ENCODE measurements at places on chromosomes 11 and 22.

GRCh38 chr11:72227316-72228228, 3.0 kb downstream of the INPPL1 start:
- no peak for DNase-seq

DNA sequence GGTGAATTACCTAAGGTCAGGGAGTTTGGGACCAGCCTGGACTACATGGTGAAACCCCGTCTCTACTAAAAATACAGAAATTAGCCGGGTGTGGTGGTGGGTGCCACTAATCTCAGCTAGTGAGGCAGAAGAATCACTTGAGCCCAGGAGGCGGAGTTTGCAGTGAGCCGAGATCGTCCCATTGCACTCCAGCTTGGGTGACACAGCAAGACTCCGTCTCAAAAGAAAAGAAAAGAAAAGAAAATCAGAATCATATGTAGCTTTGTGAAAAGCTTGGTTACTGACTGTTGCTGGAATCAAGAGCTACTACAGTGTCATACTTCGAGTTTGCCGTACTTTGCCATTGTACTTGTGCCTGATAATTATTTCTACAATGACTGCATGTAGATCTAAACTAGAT, 4.2 kb upstream of the TMEM135 start:
- DNase-seq, result no peak

DNA sequence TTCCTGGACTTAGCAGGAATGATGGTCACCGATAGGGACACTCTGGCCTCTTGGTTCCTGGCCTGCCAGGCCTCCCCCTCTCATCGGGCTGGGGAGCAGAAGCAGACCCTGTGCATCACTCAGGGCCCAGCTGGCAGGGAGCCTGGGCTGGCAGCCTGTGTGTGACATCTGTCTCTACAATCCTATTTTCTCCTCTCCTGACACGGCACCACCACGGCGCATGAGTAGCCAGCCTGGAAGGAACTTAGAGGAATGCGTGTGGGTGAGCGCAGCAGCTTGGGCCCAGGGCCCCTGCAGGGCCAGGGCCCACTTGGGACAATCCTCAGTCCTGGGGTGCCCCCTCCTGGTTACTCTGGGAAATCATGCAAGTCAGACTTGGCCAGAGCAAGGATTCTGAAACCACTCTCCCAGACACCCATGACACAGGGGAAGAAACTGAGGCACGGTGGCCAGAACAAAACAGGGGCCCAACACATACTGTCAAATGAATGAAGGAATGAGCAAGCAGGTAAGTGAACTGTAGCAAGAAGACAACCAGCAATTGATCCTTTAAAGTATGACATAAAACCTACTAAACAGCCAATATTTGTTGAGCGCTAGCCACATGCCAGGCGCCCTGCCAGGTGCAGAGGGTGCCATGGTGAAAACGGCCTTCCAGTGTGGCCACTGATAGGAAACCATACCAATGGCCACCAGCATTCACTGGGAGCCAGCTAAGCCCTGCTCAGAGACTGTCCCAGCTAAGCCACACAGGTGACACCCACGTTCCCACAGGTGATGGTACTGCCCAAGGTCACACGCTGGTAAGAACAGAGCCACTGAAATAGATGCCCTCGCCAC, 13.3 kb downstream of the RSPH14 start:
- DNase-seq, result peak; percentile 61

DNA sequence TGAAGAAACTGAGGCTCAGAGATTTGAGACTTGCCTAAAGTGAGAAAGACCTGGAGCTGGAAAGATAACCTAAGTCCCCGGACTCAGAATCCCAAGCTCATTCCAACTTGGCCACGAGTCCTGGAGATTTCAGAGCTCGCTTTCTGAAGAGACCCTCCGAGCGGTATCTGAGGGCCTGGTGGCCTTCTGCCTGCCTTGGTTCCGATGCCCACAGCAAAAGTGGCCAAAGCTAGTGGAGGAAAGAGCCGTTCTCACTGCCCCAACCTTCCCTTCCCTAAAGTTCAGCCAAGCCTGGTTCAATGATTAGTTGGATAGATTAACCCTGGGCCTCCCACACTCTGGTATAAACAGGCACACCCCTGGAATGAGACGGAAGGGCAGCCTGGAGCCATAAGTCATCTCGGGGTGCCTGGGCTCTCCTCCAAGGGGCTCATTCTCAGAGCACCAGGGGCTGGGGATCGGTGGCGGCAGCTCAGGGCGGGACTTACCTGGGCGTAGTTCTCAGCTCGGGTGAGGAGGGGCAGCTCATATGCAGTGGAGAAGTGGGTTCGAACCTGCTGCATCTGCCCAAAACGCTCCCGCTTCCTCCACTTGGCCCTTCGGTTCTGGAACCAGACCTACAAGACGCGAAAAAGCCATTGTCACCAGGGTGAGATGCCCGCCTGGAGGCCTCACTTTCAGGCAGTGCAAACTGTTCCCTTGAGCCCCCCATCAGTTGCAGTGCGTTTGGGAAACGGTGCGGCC, 42.8 kb downstream of the ALX4 start:
- DNase-seq, result no peak

- DNase-seq, result no peak
Observed at GRCh38 chr11:66651016-66651415, 12.5 kb downstream of the RBM4 start.

DNA sequence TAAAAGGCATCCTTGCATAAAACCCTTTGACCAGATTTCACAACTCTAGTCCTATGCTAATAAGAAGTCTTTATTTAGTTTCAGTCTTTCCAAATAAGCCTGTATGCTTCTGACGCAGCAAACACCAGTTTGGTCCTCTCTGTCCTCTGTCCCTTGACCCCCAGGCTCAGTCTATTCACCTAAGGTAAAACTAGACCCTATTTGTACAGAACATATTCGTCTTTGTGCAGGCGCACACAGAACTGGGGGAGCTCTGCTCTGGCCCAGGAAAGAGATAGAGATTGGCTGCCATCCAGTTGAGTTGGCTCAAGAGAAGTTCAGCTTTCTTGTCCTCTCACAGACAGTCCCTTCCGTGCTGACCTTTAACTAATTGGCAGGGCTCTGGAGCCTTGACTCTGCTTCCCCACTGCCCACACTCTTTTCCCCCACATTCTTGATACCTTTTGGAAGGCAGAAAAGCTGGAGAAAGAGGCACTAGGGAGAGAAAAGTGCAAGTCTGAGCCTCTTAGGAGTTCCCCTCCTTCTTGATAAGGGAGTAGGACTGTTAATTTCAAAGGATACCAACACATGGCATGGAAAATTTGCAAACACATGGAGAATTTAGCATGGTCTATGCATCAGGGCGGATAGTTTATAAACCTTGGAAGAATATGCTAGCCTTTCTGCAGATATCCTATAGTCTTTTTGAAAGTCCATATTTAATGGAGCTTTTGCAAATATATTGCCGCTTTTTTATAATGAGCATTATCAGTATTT, 21.2 kb upstream of the PSMA1 start:
- peak; percentile 77 for DNase-seq

GRCh38 chr22:17842386-17842785, 68.1 kb upstream of the BID start:
- DNase-seq, result no peak

DNA sequence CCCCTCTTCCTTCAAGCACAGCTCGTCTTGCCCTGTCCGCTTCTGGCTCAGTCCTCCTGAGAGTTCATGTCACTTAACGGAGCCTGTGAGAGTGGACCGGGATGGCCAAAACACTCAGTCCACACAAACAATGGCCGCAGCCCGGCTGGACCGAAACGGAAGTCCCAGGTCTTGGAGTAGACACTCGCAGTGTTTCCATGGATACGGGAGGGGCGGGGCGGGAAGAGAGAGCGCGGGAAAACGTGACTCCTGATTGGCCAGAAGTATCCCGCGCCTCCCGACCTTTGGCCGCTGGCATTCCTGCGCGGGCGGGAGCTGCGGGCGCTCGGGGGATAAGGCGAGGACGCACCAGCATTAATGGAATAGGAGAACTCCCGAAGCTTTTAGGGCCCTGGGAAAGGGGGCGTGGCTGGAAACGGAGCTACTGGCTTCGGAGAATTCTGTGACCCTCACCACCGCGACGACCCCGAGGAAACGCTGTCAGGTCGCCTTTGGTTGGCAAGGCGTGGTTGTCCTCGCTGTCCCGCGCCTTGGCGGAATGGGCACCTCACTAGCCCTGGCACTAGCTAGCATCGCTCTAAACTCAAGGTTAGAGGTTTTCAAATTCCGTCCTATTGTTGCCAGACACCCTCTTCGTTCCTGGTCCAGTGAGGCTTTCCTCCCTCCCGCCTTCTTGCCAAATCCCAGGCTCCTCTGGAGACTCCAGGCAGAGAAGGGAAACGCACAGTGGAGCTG, at the start of the genes NLRP14 and ZNF214:
Gene NLRP14, plus strand, starts transcription at position 297 of the 735 bp plus-strand sequence. CDS start 18,108 bp downstream, outside the sequence.
Gene ZNF214, minus strand, starts transcription at position 164 of the 735 bp plus-strand sequence. CDS start 17,511 bp downstream, outside the sequence.
- DNase-seq, result peak; percentile 53

GRCh38 chr11:33475993-33476392, 218.8 kb downstream of the HIPK3 start:
- DNase-seq, result no peak

- no peak for DNase-seq
Observed at GRCh38 chr11:27395556-27396258, 32.7 kb upstream of the CCDC34 start.

DNA sequence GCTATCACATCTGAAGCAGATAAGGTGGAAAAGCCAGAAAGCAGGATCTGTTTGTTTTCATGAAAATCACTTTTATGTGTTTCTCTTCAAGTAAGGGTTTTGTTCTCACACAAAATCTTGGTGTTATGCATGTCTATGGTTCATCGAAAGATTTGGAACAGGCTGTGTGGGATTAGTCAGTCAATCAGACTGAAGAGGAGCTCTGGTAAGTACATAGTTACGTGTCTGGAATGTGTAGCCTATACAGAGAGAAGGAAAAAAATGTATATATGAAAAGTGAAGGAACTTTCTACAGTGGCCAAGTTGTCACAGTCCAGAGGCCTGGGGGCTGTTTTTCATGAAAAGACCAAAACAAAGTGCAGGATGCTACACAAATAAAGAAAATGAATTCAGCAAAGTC, 156.7 kb downstream of the CNTN5 start:
- DNase-seq, result no peak

GRCh38 chr11:130625578-130626306, 177.3 kb downstream of the ADAMTS15 start:
- no peak for DNase-seq

GRCh38 chr11:119990309-119991021, 147.4 kb downstream of the TRIM29 start:
- no peak for DNase-seq

- peak; percentile 27 for DNase-seq
Observed at GRCh38 chr11:15911377-15912044, 444.8 kb downstream of the SOX6 start.

- no peak for DNase-seq
Observed at GRCh38 chr11:17608821-17609220, 61.8 kb downstream of the OTOG start.

GRCh38 chr22:48750826-48751440, 1076.7 kb downstream of the BRD1 start:
- no peak for DNase-seq

DNA sequence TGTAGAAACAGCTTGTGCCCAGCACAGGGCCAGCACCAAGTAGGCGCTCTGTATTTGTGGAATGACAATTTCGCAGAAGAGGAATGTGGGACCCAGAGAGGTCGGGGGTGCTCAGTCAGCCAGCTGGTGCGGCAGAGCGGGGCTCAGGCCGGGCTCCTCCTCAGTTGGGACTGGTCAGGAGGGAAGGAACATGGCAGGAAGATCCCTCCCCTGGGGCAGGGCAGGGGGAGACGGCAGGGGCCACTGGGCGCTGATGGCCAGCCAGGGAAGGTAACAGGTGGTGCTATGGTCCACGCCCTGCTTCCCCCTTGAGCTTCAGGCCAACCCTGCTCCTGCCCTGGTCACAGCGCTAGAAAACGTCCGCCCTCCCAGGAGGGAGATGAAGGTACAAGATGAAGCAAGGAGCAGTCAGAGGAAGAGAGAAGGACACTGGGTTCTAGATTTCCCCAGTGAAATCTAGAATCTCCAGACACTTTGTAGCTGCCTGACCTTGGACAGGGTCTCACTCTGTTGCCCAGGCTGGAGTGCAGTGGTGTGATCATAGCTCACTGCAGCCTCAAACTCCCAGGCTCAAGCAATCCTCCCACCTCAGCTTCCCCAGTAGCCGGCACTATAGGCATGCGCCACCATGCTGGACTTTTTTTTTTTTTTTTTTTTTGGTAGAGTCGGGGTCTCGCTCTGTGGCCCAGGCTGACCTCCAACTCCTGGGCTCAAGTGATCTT, 13.5 kb upstream of the SPI1 start:
- DNase-seq, result no peak

DNA sequence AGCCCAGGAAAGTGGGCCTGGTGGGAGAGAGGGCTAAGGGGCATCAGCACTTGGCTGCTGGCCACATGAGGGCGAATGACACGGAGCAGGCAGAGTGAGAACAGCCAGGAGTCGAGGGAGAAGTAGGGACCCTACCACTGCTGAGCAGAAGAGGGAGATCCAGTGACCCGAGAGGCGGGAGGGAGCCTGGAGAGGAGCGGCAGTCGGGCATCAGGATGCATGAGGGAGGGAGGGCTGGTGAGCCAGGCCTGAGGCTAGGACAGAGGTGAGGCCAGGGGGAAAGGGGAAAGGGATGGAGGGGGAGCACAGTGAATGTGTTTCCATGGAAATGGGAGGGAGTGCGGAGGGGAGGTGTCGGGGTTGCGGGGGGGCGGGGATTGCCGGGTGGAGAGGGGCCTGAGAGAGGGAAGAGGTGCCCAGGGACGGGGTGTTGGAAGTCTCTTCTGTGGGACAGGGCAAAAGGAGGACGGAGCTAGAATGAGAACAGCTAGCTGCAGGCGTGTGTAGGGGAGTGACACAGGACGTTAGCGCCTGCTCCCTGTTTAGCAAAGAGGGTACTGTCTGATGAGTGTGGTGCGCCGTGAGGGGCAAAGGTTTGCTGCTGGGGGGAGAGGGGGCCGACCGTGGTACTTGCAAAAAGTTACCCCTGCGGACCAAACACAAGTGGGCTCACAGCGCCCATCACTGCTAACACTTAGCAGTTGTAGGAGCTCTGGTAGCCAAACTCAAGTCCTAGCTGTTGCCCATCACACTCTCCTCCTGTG, 37.1 kb upstream of the WNT11 start:
- DNase-seq, result no peak

GRCh38 chr11:40186437-40187263, 1272.8 kb downstream of the LRRC4C start:
- DNase-seq, result no peak

DNA sequence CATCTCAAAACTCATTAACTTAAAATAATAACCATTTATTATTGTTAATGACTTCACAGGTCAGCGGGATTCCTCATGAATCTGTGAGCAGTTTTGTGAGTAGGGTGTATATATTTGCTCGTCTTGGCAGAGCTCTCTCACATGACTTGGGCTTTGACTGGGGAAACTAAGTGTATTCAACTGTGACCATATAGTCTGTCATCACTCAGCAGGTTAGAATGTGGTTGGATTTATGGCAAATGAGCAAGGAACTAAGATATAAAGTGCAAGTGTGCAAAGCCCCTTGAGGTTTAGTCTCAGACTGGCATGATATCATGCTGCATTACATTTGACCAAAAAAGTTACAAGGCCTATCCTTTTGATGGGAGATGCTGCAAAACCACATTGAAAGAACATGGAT, 254.8 kb downstream of the CNTN5 start:
- no peak for DNase-seq

- DNase-seq, result no peak
Observed at GRCh38 chr22:42281284-42281683, 10.8 kb upstream of the TCF20 start.

DNA sequence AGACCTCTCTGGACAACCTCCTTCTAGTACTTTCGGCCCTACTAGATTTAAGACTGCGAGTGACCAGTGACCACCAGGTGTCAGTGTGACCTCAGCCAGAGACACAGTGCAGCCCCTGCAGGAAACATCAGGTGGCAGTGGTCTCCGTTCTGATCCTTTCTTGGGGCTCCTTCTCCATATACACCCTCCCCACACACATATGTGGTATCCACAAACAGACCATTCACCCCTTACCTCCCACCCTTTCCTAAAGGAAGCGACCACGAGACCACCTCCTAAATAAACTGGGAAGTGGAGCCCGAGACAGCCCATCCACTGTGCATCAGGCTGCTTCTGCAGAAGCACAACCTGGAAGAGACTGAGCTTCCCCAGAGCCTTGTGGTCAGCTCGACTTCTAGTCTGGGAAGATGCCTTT, 38.5 kb upstream of the CYP2D6 start:
- DNase-seq, result peak; percentile 67
